Right cardiac atrium (tissue), 5 donors: ENCODE measurements at places on chromosomes 16 and 17. TPM values are rescaled to one million over a fixed set of nuclear protein-coding genes. Genes with fewer than 3 reads are reported as not detected.

- no peak for DNase-seq
Measured at GRCh38 chr16:62445909-62446308, 409.7 kb upstream of the CDH8 start.

DNA sequence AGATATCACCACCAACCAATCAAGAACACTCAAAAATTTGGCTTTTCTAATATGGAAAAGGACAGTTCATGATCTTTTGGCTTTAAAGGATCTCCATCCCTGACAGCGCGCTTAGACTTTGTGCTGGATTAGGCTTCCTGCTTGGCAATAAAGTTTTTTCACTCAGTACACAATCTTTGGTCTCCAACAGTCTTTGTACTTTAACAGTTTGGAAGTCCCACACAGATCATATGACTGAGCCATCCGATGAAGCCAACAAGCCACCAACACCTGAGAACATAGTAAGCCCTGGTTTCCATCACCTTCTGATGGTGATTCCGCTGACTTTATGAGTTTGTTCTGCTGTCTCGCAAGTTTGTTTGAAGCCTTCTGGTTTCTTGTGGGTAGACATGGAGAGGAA lies 34.3 kb downstream of the SMURF2 start:
- DNase-seq: no peak

DNA sequence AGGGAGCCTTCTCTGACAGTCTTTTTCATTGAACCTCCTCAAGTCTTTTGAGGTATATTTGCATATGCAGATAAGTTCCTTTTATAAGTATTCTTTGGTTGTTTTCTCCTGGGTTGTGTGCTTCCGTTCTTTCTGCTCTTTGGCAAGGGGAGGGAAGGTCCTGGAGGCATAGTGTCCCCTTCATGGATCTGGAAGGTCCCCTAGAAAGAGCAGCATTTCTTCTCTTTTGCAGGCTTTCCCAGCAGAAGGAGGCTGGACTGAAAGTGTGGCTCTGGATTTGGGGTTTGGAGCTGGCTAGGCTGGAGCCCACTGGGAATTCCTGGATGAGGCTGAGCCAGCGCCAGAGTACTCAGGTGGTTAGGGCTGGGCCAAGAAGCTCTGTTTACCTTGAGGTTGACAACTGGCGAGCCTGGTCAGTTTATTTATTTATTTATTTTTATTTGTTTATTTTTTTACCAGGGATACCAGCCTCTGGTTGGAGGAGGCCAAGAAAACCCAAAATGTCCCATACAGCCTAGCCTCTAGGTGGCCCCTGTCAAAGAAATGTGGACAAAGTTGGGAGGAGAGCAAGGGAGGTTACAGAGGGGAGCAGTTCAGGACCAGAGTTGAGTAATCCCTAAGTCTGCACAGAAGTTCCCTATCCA lies 5.4 kb upstream of the TOP2A start:
- DNase-seq: no peak

The KRTAP4-9 gene
- polyA plus RNA-seq: not detected

- DNase-seq: no peak
Measured at GRCh38 chr17:44927696-44928095, 12.4 kb upstream of the GFAP start.

GRCh38 chr16:51151435-51151960 lies 428 bp upstream of the SALL1 start:
- DNase-seq: peak; percentile 84

DNA sequence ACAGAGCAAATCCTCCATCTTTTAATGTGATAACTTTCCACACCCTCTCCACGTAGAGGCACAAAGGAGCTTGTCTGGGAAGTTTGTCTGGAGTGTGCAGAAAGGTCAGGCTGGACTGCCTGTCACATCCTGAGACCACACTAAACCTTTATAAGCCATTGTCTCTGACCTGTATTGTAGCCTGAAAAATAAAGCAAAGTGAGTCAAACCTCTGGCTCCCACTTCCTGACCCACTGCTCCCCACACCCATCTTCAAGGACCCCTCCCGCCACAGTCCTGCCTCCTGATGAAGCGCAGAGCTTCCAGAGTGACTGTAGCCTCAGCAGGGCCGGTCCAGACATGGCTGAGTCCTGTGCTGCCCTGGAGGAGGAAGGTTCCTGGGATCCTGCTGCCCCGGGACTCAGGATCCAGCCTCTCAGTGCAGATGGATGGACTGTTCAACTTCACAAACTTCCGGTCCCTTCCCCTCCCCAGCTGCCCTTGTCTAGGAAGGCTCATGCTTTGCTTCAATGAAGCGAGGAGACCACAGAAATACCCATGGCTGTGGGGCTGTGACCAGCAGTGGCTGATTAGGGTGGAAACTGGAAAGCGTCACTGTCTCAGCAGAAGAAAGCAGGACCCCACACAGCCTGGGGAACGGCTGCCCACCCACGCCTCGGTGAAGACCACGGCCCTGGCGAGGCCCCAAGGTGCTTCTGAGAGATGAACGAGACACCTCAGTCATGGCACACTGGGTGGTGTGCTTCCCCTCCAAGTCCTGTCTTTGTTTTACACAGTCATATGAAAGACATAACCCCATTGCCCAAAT lies 30.9 kb upstream of the CLEC18B start:
- DNase-seq: peak; percentile 30

DNA sequence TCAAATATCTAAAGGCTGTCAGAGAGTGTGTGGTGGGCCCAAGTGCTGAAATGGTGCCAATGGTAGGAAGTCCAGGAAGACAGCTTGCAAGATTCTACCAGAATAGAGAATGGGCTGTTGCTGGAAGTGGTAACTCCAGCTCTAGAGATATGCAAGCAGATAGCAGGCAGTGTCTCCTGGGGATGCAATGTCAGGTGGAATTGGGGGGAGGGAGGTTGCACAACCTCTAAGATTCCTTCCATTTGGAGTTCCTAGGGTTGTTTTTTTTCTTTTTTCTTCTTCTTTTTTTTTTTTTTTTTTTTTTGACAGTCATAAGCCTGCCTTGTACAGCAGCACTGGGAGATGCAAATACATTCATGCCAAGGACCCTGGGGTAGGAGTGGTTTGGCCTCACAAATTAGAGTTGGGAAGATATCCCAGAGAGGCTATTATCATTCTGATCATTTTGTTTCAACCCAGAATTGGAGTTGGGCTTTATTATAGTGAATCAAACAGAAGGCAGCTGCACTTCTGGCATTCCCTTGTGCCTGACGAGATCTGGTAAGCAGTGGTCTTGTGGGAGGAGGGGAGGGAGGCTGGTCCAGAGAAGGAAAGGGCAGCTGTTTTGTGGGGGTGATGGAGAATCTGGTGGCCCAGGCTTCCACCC lies 51.1 kb downstream of the SLC6A2 start:
- DNase-seq: no peak

DNA sequence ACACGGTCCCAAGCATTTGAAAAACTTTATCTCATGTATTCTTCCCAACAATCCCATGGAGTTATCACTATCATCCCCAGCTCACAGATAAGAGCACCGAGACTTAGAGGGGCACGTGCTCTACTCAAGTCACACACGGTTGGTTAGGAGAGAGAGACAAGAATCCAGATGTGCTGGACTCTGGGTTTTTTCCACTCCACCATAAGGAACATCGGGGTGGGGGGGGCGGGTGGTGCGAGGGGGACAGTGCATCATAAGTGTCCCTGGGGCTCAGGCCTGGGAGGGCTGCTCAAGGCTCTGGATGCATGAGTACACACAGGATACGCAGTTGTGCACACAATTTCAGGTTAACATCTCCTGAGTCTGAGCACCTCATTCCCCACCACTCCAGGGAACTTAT lies 7.4 kb downstream of the CDC42EP4 start:
- DNase-seq: no peak

DNA sequence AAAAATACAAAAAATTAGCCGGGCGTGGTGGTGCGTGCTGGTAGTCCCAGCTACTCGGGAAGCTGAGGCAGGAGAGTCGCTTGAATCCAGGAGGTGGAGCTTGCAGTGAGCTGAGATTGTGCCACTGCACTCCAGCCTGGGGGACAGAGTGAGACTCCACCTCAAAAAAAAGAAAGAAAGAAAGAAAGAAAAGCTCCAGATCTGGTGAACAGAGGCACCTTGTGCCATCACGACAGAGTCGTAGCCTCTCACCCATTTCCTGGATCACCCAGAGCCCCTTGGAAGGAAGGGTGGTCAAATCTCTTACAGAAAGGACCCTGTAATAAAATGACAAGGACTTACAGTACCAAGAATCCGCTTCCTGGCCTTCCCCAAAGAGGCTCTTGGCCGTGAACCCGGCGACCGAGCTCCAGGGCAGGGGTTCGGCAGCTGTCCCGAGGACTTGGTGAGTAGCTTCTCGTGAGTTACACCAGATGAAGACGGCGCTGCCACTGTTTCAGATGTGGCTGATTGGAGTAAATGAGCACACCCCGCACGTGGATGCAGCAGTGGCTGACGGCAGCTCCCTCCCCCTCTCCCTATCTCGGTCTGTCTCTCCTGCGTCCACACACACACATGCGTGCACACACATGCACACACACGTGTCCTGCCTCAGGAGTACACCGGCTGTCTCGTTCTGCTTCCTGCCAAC lies 13.5 kb downstream of the LGALS3BP start:
- peak; percentile 69 for DNase-seq
